Globus pallidus (tissue), 1 donor: ENCODE measurements at places on chromosomes 3 and 15.

DNA sequence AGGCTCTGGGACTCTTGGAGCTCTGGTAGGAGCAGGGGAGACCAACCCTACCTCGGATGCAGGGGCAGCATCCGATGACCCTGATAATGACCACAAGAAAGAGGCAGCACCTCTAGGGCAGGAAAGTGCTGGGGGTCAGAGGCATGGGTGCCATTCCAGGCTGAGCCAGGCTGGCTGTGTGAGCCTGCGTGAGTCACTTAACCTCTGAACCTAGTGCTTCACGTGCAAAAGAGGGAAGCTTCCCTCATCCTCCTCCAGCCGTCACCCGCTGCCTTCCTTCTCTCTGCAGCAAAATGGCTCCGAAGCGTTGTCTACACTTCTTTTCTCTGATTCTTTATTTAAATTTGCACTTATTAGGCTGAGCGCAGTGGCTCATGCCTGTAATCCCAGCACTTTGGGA is 35.5 kb downstream of the ZDHHC19 start:
- no peak for DNase-seq

DNA sequence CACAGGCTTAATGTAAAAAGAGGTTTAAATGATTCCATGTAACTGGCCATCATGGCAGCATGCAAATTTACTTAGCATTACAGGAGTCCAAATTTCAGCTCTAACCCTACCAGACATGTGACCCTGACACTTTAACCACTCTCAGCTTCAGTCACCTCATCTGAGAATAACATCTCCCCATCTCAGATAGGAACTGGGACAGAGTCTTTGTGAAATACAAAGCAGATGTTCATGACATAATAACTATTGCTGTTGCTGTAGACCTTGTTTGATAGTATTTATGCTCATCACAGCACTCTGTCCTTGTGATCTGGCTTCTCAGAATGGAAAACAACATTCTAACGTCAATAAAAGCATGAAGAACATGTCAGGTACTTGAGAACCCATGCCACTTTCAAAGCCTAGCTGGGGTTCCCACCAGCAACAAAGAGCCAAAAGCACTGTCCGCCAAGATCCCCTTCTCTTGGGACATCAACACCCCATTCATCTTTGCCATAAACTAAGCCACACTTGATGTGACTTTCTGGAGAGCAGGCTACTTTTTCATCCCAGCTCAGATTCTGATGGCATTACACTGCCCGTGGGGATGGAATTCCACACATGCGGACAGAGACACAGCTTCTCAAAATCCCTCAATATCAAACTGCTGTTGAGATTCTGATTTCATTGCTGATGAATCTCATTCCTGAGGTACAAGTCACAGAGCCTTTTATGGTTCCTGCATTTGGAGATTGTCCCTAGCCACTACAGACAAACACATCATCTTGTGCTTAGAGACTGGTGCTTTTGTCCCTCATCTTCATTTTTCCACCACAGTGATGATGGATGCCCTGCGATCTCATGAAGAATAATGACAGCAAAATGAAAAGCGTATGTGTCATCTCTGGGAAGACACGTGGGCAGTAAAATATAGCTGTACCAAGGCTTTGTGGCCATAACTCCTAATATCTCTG is 202.7 kb downstream of the TNIK start:
- DNase-seq: no peak

DNA sequence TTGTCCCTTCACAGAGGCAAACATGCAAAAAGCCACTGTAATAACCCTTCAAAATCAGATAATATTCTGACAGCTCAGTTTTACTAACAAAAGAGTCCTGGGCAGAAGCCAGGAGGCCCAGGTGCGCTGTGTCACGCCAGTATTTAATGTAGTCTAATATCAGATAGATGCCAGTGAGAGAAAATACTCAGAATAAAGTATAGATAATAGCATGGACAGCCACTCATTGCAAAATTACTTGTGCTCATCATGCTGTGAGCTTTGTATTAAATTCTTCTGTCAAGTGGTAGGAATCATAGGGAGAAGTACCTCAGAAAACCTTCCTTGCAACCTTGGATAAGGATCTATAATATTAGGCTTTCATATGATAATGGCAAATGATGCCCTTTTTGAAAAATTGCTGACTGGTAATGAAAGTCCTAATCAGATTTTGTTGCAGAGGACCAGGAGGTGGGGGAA is 1154.3 kb downstream of the ROBO1 start:
- no peak for DNase-seq

DNA sequence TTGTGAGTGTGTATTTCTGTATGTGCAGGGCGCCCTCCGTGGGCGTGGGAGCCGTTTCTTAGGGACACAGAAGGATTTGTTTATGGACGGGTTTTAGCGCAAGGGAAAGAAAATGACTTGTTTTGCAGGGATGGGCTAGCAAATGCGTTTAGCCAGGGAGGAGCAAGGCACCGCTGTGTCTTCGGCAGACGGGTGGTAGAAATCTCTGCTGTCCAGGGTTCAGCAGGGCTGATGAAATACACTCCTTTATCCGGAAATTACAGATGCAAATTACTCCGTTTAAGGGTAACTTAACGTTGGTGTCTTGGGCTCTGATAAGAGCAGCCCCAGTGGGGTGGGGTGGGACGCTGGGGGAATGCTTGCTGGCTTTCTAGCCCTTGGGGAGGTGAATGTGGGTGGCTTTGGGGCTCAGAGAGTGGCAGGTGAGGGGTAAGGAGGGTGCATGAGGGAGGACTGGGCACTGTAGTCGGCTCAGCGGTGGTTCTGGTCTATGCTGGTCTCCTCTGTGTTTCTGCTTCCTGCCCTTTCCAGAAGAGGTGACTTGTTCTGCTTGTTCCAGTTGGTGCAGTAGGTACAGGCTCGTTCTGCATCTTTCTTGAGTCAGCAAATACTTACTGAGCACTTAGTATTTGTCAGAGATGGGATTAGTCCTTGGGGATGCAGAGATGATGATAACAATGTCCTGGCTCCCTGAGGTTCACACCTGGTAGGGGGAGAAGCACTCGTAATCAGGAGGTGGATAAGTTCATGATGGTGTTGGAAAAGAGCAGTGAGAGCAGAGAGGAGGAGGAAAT is 954 bp downstream of the SV2B start:
- DNase-seq: no peak

DNA sequence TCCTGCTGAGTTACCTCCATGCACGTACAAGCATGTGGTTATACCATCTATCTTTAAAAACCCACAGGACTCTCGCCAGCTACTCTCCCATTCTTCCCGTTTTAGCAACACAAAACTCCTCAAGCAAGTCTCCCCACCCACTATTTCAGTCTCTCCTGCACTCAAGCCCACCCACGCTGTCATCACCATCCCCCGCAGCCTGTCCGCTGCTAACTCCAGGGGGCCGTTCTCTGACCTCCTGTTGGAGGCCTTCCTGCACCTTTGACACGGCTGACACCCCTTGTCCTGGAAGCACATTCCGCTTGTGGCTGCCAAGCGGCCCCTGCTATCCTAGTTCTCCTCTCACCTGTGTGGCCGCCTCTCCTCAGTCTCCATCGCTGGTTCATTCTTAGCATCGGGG is 7.5 kb upstream of the PCSK6 start:
- DNase-seq: no peak

DNA sequence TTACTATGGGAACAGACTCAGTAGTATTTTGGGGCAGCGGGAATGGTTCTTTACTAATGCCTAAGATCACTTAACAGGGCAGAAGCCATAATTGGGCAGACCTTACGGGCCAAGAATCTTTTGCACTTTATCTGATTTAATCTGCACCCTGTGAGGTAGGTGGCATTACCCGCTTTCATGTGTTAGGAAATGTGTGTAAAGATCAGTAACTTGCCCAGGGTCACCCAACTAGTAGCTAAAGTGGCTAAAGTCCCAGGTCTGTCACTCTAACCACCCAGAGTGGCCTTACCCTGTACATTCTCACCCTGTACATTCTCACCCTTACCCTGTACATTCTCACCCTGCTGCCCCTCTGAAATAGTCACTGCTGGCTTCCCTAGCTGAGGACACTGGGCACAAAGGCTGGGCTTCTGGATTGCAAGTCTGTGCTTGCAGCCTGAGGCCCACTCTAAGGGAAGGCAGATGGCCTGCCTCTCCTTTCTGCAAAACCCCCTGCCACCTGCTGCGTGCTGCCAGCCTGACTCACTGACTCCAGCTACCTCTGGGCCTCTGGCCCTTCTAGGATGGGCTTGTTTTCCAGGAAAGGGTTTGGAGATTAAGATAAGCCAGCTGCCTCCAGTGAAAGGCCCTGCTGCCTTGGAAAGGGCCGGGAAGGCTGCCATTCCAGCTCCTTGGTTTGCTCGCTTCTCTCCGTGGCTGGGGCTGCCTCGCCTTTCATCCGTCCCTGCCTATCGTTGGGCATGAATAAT is 37.5 kb upstream of the MYZAP start:
- DNase-seq: no peak

DNA sequence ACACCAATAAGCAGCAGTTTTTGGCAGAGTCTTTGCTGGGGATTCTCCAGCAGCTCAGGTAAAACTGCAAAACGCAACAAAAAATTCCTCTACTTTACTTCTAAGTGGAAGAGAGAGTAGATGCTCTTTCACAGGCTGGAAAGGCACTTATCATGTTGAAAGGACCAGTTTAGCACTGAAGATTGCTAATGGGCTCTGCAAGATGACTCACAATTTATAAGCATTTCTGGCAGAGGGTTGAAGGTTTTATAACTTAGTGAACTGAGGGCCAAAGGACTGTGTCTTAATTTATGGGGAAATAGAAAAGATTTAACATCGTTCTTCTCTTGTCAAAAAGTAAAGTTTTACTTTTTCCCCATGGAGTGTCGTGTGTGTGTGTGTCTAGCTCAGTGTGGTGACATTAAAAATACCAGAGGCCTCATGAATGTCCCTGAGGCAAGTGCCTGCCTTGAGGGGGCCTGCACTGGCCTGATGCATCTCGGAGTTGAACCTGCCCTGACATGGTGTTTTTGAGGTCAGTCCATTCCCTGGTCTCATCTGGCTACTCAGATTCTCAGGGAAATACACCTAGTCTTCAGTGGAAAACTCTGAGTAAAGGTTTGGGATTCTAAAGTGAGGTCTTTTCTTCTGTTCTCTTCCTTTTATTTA is 1092.0 kb downstream of the NAALADL2 start:
- DNase-seq: no peak

- DNase-seq: peak; percentile 79
Observed at GRCh38 chr15:45522328-45523165, at the start of gene SLC30A4. Gene SLC30A4 (minus strand): TSS chr15:45522755. CDS start chr15:45522354, 401 bp downstream.

- no peak for DNase-seq
Observed at GRCh38 chr3:60764870-60765269, 486.4 kb downstream of the FHIT start.

- DNase-seq: no peak
Observed at GRCh38 chr3:173970281-173970680, 572.7 kb downstream of the NLGN1 start.
